Natural killer cell treated with Interleukin-12 subunit alpha and Interleukin-12 subunit beta and Interleukin-15 and Interleukin-18, amount 100 ng/mL, for 72 hours (primary cell): ENCODE measurements at places on chromosomes 2 and 18. TPM values are rescaled to one million over a fixed set of nuclear protein-coding genes. Genes with fewer than 3 reads are reported as not detected.

DNA sequence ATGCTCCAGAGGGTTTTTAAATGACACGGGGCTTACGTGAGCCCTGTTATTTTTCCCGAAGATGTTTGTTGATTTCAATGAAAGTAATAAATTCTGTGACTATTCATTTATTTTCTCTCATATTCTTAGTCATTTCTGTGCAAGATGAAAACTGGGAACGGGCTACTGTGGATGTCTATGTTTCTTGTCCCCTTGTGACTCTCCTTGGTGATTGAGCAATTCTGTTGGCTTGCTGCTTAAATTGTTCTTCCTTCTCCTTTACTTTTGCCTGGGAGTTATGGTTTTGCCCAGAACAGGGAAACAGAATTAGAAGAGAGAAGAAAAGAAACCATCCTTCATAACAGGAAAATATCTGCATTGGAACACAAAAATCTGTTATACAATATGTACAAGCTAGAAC lies 508.2 kb upstream of the DSEL start:
- no peak for DNase-seq

- no peak for DNase-seq
These were observed 45.3 kb upstream of the SPAG16 start for GRCh38 chr2:213238753-213239495.

- no peak for DNase-seq
These were observed 12.6 kb upstream of the UGT1A8 start for GRCh38 chr2:233604826-233605225.

- no peak for DNase-seq
These were observed 184.8 kb upstream of the STON1 start for GRCh38 chr2:48345176-48345575.

DNA sequence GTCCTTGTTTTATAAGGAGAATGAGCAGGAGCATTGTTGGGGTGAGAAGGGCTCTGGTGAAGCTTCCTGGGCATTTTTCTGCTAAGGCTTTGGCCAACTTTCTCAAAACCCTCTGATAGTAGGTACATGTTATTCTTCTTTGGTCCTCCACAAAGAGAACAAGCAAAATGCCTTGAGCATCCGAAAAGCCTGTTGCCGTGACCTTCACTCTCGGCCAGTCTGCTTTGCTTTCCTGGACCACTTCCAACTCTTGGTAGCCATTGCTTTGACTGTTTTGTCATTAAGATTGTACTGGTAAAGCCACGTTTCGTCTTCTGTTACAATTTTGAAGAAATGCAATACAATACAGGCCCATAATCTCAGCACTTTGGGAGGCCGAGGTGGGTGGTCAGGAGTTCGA lies 27.4 kb upstream of the ALLC start:
- peak; percentile 26 for DNase-seq

DNA sequence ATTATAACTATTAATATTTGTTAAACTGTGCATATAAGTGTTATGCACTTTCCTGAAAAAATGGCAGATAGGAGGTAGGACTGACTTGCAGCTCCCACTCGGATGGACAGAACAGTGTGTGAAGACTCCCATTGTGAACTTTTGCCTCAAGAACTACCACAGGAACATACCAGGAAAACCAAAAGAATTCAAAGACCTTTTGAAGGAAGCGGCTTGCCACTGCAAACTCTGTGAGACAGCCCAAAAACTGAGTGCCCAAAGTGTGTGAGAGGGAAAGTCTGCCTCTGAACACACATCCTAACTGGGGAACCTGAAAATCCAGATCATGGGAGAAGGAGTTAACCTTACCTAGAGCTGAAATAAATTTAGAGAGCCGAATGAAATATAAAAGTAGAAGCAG lies 171.0 kb downstream of the ZBTB7C start:
- DNase-seq: no peak

DNA sequence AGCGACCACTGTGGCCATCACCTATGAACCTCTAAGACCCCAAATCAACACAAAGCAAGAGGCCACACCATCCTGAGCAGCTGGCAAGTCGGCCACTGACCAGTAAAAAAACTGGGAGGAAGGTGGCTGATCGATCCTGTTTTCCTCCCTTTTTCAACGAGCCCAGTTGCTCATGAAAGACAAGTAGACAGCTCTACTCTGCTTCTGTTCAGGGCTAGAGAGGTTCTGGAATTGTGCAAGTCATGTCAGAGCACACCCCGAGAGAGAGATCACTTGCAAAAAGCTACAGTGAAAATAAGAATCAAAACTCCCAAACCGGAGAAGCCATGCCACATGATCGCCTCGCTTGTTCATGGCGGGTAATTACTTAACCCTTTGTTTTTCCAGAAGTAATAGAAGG lies 34.6 kb downstream of the ZNF516 start:
- DNase-seq: no peak

DNA sequence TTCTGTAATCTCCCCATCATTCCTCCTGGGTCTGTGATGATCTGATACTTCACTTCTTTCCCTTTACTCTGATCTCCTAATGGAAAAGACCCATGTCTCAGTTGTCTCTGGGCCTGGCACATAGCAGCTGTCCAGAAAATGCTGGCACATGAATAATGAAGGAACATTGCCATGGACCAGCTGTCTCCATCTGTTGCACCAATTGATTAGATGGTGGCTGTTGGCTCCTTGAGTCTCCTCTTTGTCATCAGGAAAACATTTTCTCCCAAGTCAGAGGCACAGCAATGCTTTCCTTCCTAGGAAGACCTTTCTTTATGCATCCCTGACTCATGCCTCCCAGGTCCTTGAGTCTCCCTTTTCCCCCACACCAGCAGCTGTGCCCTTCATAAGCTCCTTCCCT lies 286.2 kb upstream of the CXCR4 start:
- DNase-seq: no peak

- no peak for DNase-seq
These were observed 1012.1 kb downstream of the TMEM182 start for GRCh38 chr2:103773884-103774283.

DNA sequence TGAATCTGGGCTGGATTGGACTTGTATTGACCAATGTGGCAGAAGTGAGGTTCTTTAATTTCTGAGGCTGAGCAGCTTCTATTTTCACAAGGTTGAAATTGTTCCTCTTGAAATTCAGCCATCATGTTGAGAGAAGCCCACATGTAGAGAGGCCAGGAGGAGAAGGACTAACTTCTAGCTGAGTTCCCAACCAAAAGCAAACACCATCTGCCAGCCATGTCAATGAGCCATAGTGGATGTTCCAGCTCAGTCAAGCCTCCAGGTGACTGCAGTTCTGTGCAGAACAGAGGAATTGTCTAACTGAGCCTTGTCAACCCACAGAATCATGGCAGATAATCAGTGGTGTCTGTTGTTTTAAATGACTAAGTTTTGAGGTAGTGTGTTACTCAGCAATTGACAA lies 110.6 kb upstream of the ACVR1 start:
- DNase-seq: no peak

The SKOR2 gene
- not detected for total RNA-seq

The CNNM3 gene
- 15.7 TPM for total RNA-seq

The TSHZ1 gene
- total RNA-seq: 19.8 TPM

The TIA1 gene
- total RNA-seq: 103 TPM

The STPG4 gene
- total RNA-seq: not detected

The C2orf78 gene
- total RNA-seq: not detected

The ESPNL gene
- not detected for total RNA-seq
